ENCODE measurements at places on chromosomes 12 and 14.

GRCh38 chr12:93302331-93303229 is 75.1 kb upstream of the NUDT4 start:
- DNase-seq: no peak

DNA sequence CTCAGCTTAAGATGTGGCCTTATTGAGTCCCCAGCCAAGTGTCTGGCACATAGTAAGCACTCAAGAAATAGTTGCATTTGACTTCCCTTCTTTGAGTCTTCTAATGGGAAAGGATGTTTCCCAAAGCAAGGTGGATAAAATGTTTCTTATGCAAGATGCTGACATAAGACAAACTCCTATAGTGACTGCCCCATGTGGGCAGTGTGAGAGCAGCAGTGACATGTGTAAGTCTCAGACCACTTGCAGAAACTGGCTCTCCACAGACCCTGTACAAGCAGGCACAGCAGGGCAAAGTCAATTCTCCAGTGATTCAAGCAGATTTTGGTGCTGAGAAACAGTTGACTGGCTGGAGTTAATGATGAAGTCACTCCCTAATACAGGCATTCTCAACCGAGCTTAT is 255.3 kb downstream of the ANO2 start:
- DNase-seq: no peak

- DNase-seq: no peak
These were observed 303.3 kb downstream of the DPF3 start for GRCh38 chr14:72590577-72590976.

DNA sequence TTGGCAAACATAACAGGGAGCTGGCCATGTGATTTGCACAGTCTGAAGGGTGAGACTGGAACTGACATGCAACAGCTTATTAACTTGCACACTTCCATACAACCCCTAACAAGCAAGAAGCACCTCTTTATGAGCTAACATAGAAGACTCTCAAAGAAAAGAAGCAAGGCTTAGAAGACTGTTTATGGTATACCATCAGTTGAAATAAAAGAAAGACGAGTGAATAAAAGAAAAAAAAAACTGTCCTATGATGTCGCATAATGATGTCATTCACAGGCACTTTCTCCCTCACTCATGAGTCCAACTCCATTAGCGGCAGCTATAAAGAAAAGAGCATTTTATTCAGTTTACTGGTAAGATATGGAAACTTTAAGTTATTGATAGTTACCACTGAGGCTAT is 3.3 kb upstream of the MDM1 start:
- DNase-seq: no peak

GRCh38 chr12:124742111-124742510 is 121.6 kb downstream of the SCARB1 start:
- DNase-seq: no peak

- DNase-seq: peak; percentile 59
These were observed 1.1 kb downstream of the SYNE2 start for GRCh38 chr14:63853831-63854293.
